ENCODE measurements at places on chromosomes 6 and 20.

DNA sequence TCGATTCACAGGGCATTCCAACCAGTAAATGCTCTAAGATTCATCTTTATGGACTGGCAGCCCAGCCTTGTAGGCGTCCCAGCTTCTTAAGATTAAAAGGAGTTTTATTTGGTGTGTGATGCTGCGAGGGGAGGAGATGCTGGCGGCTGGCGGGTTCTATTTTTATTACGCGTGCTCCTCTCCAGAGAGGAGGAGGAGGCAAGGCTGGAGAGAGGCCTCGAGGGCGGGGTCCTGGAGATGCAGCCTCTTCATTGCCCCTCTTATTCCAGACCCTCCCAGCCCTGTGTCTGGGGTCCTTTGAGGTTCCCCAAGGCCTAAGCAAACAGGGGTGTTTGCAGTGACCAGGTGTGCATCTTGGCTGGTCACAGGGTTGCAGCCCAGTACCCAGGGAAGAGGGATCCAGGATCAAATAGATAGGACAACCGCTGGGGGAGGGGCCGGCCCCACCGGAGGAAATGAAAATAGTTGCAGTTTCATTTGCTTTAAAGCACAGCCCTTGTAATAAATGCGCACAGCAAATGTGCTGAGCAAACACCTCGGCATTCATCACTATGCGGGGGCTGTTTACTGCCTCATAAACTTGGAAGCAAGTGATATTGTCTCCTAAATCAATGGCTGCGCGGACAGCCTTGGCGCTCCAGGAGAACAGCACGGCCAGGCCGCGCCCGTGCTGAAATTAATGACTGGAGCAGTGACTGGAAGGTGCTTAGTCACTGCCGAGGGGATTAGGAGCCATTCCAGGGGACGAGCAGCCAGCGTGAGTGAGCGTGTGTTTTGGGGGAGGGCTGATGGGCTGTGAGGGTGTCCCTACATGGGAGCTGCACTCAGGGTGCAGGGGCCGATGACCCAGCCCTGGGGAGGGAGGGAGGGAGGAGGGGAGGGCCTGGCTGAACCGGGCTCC lies 83.0 kb downstream of the TMEM242 start:
- peak; percentile 33 for DNase-seq

DNA sequence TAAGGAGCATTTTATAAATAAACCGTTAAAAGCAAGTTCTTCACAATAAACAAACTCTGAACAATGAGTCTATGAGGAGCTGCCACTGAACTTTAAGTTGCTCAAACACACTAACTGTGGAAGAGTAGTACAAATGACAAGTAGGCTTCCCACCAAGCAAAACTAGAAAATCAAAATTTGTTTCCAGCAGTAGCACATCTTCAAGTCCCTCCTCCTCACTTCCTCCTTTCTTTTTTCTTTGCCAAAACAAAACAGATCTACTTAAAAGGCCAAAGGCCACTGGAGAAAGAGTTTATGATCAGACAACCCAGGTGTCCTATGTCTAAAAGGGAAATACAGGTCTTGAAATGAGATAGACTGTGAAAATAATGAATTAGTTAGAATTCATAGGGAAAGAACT lies 17.1 kb upstream of the FAM135A start:
- no peak for DNase-seq

- peak; percentile 96 for DNase-seq
These were observed 69.0 kb downstream of the ZHX3 start for GRCh38 chr20:41248368-41249024.

DNA sequence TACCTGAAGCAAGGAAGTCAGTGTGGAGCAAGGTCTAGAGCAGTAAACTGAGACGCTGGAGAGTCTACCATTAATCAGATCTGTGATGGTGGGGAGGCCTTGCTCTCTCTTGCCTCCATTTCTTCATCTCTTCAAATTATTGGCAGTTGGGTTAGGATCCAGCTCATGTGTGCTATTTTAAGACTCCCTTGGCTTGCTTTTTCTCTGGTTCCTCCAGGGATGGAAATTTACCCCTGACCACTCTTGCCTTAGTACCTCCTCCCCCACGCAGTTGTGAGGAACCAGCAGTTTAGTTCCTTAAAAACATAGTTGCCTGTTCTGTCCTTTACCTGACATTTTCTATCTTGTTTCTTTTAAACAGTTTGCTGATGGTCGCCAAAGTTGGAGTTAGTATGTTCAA lies 7.4 kb downstream of the TMEM14C start:
- no peak for DNase-seq

DNA sequence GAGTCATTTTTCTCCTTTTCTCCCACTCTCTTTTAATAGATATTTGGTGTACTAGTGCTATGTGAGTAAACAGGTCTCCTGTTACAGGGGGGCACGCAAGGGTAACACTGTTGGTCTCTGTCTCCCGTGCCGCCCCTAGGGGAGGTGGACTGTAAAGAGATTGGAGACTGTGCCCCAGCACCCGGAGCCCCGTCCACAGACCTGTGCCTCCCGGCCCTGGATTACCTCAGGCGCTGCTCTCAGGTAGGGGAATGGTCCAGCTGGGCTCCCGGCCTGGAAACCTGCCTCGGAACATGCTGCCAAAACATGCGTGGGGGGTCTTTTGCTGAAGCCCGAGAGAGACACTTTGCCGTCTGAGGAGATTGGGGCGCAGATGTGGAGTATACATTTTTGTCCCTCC lies 66.4 kb upstream of the SMIM28 start:
- DNase-seq, result no peak

DNA sequence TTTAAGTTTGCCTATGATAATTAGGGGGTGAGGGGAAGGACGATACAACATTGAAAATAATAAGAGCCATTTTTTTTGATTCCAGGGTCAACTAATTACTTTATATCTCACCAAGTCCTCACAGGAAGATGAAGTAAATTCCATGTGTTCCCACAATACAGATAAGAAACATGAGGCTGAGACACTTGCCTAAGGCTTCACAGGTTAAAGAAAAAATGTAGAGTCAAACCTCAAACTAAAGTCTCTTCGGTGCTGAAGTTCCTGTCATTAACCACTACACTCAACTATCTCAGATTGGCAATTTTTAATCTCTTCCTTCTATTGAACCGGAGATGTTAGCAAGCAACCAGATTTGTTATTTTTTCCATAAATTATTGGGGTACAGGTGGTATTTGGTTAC lies 33.0 kb downstream of the MRAP2 start:
- no peak for DNase-seq

GRCh38 chr6:134437376-134437775 lies 119.5 kb upstream of the SGK1 start:
- DNase-seq, result peak; percentile 49

DNA sequence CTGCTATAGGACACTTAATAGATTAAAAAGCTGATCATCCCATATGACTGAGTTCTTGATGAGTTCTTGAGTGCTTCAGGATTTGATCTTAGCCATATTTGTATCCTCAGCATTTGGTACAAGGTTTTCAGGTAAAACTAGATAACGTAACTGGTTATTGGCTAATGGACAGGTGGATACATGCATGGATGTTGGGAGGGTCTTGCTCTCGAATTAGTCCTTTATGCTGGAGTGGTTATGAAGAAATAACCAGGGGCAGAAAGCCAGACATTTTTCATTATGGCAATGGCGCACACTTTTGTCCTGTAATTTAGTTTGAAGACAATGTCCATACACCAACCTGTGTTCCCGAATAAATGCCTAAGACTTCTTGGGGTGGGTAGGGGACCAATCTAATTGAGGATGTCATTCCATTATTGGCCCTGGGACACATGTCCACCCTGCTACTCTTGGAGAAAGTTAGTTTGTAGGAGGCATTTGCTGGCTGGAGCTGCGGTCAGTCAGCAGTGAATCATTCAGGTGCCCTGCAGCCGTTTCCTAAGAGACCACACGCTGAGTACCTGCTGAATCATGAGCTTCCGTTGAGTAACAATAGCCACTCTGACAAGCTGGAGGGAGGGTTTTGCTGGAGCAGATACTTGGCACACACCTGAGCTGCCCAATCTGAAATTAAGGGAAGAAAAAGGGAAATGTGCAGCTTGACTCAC lies 194.4 kb downstream of the FOXA2 start:
- peak; percentile 51 for DNase-seq
